Right cardiac atrium (tissue), 5 donors: ENCODE measurements at places on chromosomes 5 and 9. TPM values are rescaled to one million over a fixed set of nuclear protein-coding genes. Genes with fewer than 3 reads are reported as not detected.

DNA sequence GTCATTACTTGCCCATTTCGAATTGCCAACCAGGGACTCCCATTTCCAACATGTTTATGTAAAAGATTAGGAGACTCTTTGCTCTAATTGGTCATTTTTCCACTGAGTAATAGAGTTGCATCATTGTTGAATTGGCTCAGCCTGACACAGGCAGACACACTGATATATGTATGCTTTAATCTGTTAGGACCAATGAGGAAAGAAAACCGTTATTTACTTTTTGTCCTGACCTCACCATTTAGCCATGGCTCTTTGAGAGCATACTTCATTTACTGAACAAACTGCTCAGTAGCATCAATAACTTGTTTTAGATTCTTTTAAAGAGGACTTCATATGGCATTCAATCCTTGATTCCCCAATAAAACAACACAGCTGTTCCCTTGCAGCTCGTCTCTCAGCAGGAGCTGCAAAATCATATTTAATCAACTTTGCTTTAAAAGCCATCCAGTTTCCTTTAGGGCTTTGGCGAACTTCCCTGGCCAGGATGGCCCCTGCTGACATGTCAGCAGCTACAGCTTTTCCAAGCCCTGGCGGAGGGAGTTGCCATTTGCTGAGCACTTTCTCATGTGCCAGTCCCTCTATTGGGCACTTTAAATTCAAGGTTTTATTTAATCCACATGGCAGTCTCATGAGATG is 251.5 kb upstream of the TNC start:
- DNase-seq: peak; percentile 68

DNA sequence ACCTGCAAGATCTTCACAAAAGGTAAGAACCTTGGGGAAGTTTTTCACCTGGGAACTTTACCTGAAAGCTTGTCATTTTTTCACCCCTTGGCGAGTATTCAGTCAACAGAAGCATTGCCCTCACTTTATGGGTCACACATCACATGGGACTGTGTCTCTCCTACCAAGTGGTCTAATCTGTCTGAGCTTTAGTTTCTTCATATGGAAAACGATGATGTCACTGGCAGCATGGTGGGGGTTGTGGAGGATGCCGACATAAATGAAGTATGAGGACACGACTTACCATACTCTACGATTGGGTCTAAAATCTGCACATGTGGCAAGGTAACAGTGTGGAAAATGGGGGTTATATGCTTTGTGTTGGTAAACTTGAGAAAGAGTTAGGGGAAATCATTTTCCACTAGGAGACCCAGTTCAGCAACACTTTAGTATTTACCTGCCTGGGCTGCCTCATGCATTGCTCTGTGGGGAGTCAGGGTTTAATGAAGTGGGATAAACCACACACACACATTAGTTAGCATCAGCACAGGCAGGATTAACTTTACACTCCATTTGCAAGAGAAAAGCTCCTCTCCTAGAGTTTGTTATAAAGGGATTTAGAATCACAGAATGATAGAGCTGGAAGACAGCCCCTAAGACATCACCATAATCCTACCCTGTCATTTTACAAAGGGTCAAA is 19.8 kb upstream of the PAX5 start:
- DNase-seq: no peak

GRCh38 chr9:134808447-134808792 is 72.2 kb upstream of the FCN2 start:
- DNase-seq: no peak

DNA sequence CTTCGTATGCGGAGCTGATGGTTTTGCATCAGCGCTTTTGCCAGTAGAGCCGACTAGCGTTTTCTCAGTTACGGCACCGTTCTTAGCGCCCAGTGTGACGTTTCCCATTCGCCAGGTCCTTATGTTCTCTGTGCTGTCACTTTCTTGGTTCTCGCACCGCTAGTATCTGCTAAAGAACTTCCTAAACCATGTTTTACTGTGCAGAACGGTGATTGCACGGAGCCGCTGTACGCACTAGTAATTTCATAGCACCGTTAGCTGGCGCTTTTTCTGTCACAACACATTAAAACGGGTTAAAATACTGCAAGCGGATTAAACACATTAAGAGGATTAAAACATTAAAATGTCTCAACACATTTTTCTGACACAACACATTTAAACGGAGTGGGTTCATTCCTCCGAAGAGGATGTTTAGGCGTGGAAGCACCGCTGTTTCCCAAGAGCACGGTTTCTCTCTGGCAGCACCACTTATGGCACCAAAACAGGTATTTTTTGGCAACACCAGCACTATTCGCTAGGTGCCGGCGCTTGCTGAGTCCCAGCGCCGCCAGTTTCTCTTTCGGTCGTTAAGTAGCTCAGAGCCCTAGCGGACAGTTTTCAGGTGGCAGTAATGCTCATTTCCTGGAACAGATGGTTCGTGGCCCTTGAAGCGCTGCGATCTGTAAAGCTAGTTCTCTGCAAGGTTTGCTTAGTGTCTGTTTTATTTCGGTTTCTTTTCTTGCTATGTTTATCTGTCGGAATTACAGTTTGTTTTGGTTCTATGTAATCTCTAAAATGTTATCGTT is 20.3 kb downstream of the ANXA2R start:
- DNase-seq: no peak

DNA sequence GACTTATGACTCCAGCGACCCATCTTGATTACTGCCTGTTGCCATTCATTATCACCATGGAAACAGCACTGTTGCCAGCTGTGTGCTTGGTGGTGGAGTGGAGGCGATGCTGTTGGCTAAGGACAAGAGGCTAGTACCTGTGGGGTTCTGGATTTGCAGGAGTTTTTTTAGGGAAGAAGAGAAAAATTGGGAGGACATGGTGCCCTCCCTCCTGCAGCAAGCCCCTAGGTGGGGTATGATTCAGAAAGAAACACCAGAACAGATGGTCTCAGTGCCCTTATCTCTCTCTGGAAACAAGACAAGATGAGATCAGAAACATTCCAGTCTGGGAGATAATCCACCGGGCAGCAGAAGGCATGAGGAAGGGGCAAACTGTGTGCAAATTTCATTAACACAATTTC is 87.8 kb upstream of the TLR4 start:
- DNase-seq: no peak

DNA sequence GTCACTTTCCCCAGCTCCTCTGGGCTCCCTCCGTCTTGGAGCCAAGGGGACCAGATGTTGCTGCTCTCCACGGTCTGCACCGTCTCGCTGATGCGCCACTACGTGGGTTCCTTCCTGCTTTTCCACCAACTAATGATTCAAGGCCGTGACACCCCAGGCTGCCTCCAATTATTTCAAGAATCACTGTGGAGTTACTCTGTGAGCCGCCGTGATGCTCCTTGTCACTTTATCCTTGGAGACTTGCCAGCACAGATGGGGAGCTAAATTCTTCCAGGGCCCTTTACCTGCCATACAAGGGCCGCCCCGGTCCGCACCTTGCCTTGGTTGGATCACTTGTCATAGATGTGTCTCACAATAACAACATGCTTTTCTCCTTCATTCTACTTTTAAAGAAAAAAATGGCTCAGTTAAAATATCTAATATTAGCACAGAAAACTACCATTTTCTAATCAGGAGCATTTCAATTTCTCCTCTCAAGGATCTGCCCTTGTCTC is 202.0 kb downstream of the FSTL4 start:
- DNase-seq: no peak

- no peak for DNase-seq
These were observed 26.0 kb downstream of the CHSY3 start for GRCh38 chr5:129930221-129930620.

The LECT2 gene
- not detected for total RNA-seq

The LRRC19 gene
- not detected for total RNA-seq

The HNRNPK gene
- total RNA-seq: 308 TPM

The CCL27 gene
- not detected for total RNA-seq

DNA sequence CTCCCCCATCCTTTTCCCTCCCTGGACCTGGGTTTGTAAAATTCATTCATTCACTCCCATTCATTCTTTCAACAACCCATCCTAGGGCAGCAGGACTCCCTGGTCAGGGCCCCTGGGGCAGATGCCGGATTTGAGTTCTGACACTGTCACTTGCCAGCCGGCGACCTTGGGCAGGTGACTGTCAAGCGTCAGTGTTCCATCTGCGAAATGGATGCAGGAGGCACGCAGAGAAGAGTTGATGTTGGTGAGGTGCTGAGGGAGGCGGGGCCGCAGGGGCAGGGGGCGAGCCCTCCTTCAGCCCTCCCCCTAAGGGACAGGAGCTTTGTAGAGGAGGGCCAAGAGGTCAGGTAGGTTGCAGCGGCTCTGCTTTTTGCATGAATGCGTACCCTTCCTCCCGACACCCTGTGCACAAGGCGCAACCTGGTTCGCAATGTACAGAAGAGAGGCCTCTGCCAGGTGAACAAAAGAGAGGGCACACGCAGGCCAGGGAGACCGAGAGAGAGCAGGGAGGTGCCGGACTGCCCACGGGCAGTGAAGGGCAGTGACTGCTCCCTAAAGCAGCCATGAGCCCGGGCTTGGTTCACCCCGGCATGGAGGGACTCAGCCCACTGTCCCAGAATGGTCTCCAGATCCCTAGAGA is 128.1 kb downstream of the BARX1 start:
- DNase-seq: no peak

DNA sequence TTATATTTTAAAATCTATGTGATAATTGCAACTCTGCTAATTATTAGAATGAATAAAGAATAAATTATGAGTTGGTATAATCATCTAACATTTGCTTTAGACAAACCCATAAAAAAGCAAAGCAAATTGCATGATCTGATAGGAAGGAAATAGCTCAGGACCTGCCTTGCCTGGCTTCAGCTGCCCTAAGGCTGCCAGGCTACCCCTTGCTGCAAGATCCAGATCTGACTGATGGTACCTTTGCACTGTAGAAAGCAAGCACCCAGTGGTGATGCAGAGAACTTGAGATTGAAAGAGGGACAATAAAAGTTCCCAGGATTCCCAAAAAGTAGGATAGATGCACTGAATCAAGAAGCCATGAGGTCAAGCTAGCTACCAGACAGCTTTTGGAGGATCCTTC is 100.9 kb upstream of the FSTL4 start:
- no peak for DNase-seq

The FOXD4 gene
- 0.15 TPM for total RNA-seq

The TAF11L11 gene
- total RNA-seq: not detected

GRCh38 chr5:143347046-143347445 is 56.4 kb downstream of the NR3C1 start:
- no peak for DNase-seq

- no peak for DNase-seq
These were observed 494.2 kb upstream of the KLF4 start for GRCh38 chr9:107983762-107984161.

DNA sequence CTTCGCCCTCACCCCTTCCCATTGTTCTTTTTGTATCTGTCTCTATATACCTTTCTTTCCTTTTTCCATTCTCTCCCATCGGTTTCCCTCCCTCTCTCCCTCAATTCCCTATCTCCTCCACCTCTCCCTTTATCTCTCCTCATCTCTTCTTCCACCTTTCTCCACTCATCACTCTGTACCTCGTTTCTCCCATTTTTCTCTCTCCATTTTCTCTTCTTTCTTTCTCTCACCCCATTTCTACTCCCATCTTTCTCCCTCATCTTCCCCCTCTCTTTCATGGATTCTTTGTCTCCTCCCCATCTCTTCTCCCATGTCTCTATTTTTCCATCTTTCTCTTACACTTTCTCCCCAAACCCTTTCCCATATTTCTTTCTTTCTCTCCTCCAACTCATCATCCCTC is 385.9 kb upstream of the CLINT1 start:
- no peak for DNase-seq

DNA sequence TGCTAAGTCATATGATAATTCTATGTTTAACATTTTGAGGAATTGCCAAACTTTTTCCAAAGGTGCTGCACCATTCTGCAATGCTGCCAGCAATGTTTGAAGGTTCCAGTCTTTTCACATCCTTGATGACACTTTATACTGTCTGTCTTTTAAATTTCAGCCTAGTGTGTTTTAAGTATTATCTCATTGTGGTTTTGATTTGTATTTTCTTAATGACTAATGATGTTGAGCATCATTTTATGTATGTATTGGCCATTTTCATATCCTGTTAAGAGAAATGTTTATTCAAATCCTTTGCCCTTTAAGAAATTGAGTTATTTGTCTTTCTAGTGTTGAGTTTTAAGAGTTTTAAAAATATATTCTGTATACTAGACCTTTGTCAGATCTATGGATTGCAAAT is 5.0 kb upstream of the TEX48 start:
- DNase-seq: no peak

DNA sequence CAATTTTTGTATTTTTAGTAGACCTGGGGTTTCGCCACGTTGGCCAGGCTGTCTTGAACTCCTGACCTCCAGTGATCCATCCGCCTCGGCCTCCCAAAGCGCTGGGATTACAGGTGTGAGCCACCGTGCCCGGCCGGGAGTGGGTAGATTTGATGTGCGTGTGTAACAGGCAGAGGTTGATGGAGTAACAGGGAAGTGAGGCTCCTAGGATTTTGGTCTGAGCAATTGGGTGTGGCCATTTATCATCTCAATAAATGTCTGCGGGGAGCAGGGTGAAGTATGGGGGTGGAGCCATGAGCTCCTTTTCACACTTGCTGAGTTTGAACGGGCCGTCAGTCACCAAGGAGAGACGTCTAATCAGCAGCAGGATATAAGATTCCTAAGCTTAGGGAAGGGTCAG is 1.2 kb upstream of the REXO4 start:
- no peak for DNase-seq

The UBTD2 gene
- 11.2 TPM for total RNA-seq

The PLCXD3 gene
- 63.3 TPM for total RNA-seq

- DNase-seq: no peak
These were observed 137.5 kb upstream of the RASGRF2 start for GRCh38 chr5:80822640-80823039.

GRCh38 chr5:176359658-176360057 is 1.9 kb downstream of the KIAA1191 start:
- no peak for DNase-seq

GRCh38 chr9:78239506-78239905 is 3.6 kb downstream of the CEP78 start:
- no peak for DNase-seq

DNA sequence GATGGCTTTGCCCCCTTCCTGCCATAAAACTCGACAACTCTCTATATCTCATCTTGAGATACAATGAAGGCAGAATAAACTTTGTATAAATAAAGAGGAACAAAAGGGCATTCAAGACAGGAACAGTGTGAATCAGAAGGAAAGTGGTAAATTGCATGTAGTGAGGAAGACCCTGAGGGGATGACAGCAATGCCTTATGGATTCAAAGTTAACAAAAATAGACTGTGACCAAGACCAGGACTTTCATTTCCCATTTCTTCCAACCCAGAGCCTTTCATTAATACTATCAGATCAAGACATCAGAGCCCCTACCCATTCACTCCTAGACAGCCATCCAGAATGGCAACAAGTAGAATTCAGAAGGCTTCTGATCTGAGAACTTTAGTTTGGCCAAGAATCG is 46.4 kb upstream of the ZNF462 start:
- DNase-seq: no peak

- DNase-seq: no peak
These were observed 388.9 kb upstream of the TRPC7 start for GRCh38 chr5:136754216-136754615.

GRCh38 chr9:93709600-93710369 is 133.4 kb downstream of the PHF2 start:
- DNase-seq: no peak

- DNase-seq: no peak
These were observed 12.9 kb upstream of the SLC34A1 start for GRCh38 chr5:177371120-177372033.

The PIP5KL1 gene
- not detected for total RNA-seq

- no peak for DNase-seq
These were observed 374.9 kb downstream of the TMEM38B start for GRCh38 chr9:106069241-106069640.
